ELR (cell line): ENCODE measurements at places on chromosomes 12 and 14.

GRCh38 chr12:81255456-81255855 is 177.6 kb downstream of the ACSS3 start:
- DNase-seq = no peak

DNA sequence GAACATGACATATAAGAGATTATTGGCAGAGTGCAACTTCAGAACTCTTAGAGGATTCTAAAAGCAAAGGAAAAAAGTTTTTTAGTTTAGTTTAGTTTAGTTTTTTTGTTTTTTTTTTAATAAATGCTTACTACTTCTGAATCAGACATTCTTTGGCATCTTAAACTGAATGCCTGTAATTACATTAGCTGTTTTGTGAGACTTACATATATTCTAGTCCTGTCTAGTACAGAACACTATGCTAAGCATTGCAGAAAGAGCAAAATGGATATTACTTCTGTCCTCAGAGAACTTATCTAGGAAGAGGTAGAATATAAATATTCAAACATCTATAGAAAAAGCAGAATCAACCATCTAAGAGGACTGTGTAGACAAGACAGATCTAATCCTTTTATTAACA is 133.2 kb downstream of the RAD51B start:
- no peak for DNase-seq

DNA sequence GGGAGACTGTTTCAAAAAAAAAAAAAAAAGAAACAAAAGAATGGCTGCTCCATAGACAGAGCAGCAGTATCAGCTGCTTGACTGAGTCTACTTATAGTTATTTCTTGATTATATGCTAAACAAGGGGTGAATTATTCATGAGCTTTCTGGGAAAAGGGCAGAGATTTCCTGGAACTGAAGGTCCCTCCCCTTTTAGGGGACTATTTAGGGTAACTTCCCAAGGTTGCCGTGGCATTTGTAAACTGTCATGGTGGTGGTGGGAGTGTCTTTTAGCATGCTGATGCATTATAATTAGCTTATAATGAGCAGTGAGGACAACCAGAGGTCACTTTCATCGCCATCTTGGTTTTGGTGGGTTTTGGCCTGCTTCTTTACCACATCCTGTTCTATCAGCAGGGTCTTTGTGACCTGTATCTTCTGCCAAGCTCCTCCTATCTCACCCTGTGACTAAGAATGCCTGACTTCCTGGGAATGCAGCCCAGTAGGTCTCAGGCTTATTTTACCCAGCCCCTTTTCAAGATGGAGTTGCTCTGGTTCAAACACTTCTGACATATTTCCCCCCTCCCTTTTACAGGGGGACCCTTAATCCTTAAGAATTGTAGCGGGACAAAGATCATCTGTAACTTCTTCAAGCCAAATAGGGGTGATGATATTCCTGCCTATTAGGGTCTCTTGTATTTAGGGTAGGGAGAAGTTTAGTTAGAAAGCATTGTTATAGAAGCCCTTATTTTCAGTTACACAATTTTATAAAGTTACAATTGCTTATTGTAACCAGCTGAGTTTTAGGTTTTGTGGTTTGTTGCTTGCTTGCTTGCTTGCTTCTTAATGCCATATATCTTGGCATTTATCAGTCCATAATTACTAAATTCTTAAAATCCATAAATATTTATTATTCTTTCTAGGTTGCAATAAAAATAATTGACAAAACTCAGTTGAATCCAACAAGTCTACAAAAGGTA is 42.5 kb downstream of the MARK3 start:
- DNase-seq = peak; percentile 88

- DNase-seq = peak; percentile 79
Observed at GRCh38 chr12:2891240-2892053, 756 bp downstream of the TULP3 start.

DNA sequence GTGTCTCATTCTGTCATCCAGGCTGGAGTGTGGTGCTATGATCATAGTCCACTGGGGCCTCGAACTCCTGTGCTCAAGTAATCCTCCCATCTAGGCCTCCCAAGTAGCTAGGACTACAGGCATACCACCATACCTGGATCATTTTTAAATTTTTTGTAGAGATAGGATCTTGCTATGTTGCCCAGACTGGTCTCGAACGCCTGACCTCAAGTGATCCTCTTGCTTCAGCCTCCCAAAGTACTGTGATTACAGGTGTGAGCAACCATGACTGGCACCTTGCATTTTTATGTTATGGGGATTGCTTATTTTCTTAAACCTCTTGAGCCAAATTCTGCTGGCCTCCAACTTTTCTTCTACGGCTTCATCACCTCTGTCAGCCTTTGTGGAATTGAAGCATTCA is 26.9 kb downstream of the PRORP start:
- no peak for DNase-seq

- DNase-seq = peak; percentile 63
Observed at GRCh38 chr12:100141998-100142850, 450 bp downstream of the BLTP3B start.

- DNase-seq = peak; percentile 57
Observed at GRCh38 chr12:104579718-104580495, 123.2 kb downstream of the CHST11 start.

GRCh38 chr12:28355161-28355560 is 164.9 kb downstream of the CCDC91 start:
- no peak for DNase-seq

DNA sequence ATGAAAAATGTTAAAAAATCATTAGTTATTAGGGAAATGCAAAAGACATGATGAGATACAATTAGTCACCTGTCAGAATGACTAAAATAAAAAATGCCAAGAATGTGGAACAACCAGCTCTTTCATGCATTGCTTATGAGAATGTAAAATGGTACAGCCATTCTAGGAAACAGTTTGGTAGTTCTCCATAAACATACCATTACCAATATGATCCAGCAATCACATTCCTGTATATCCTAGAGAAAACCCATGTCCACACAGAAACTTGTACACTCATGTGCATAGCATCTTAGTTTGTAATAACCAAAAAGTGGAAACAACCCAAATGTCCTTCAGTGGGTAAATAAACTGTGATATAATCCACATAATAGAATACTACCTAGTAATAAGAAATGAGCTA is 245.7 kb downstream of the FUT8 start:
- peak; percentile 62 for DNase-seq

DNA sequence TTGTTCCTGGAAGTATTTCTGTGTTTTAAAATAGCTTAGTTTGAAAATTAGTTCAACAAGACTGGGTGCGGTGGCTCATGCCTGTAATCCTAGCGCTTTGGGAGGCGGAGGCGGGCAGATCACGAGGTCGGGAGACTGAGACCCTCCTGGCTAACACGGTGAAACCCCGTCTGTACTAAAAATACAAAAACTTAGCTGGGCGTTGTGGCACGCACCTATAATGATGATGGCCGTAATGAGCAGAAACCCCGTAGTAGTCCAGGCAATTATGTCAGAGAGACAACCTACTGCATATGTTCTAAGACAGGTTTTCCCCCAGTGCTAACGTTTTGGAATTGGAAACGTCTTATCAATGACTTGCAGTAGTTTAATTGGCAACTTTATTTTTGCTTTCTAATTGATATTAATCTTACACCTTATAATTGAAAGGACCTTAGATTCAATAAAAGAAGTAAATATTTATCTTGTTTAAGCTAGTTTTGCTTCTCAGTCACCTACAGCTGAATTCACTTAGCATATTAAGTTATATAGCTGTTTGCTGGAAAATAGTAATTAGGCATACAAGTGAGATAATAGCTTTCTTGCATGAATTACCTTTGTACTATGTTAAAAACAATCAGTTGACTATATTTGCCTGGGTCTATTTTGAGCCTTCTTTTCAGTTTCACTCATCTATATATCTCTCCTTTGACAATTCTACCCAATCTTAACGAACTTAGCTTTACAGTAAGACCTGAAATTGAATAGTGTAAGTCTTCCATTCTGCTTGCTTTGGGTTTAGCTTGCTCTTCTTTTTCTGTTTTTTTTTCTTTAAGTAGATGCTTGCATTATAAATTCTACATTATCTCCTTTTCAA is 15.6 kb downstream of the CLECL1 start:
- DNase-seq = no peak

DNA sequence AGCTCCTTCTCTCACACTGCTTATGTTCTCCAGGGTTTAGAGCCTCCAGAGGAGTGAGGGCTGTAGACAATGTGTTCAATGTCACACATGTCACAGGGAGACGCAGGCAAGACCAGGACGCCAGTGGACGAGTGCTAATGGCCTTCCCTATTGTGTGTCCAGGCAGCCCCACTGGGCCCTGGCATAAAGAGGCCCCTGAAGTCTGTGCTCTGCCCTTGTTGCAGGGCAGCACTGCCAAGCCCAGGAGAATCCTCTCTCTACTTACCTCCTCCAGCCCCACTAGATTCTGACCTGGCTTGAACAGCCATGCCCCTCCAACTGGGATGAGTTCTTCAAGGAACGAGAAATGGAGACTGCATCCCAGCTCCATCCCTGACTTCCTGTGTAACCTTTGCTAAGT is 24.8 kb upstream of the TMEM106C start:
- no peak for DNase-seq

DNA sequence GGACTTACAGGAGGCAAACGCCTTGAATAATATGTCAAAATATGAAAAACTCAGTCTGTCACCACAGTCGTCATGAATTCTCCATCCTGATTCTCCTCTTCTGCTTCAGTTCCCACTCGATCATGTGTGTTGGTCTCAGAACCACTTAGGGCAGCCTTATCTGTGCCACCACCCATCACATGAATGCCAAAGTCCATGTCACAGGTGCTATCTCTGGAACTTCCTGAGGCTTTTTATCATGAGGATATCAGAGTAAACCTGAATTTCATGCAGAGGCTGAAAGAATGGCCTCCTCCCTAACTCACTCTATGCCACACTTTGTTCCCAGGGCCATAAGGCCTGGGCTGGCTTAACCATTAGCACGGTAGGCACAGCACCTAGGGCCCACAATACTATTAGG is 28.8 kb upstream of the MAP3K9 start:
- DNase-seq = no peak

GRCh38 chr12:14981049-14981448 is 8.2 kb downstream of the PDE6H start:
- DNase-seq = no peak

DNA sequence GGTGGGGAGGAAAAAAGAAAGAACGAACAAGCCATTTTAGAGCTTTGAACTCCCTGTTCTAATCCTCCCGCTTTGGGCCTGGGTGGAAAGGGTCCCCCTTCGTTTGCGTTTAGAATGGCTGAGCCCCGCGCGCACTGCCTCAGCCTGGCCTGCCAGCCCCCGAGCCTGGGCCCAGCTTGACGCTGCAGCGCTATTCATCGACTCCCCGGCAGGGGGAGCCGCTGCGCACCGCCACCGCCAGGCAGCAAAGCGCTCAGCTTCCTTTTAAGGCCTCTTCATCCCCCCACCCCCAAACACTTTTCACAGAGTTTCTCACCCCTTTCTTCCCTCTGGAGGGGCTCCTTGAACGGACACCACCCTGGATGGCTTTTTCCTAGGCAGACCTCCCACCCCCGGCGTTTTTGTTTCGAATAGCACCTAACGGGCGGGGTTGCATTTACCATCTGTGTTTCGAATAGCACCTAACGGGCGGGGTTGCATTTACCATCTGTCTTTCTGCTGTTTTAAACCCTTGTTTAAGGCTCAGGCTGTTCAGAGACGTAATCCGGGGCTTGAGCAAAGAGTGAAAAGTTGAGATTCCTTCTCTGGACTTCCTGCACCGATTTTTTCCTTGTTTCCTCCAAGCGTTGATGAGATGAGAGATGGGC is 56.4 kb upstream of the PIWIL1 start:
- no peak for DNase-seq

DNA sequence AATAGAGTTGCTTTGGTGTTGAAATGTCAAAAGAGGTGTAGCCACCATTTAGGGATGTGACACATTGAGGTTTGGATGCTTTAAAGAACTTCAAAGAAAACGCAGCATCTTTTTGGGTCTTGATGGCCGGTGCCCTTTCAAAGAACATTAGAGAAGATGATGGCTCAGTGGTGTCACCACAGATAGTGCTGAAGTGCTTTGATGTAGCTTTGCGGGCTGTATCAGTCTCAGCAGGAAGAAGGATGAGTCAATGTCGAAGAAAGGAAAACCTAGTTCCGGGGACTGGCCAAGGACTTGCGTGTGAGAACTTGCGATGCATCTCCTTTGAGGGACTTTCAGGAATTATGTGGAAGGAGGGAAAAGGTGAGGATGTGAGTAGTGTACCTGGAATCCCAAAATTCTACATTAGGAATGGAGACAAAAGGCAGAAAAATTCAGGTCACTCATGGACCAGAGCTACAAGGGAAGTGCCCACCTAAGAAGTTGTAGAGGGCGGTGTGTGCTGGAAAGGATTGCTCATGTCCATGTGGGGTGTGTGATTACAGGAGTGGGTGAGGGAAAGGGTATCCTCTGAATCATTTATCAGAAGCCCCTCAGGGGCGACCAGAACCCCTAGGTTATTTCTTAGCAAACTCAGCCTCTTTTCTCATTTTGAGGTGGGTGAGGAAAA is 39.7 kb upstream of the GZMB start:
- DNase-seq = no peak

GRCh38 chr12:7857971-7858370 is 14.7 kb downstream of the SLC2A14 start:
- no peak for DNase-seq

DNA sequence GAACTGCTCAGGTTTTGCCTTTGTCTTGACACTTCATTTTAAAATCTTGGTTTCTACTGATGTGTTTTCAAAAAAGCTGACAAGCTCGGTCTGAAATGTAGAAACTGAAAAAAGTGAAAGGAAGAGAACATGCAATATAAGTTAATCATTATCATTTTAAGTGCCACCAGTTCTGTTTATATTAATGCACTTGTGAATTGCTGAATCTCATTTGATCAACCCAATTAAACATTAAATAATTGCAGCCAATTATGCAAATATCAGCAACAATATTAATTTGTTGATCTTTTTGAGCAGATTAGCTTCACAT is 133.8 kb downstream of the BCAT1 start:
- DNase-seq = no peak

DNA sequence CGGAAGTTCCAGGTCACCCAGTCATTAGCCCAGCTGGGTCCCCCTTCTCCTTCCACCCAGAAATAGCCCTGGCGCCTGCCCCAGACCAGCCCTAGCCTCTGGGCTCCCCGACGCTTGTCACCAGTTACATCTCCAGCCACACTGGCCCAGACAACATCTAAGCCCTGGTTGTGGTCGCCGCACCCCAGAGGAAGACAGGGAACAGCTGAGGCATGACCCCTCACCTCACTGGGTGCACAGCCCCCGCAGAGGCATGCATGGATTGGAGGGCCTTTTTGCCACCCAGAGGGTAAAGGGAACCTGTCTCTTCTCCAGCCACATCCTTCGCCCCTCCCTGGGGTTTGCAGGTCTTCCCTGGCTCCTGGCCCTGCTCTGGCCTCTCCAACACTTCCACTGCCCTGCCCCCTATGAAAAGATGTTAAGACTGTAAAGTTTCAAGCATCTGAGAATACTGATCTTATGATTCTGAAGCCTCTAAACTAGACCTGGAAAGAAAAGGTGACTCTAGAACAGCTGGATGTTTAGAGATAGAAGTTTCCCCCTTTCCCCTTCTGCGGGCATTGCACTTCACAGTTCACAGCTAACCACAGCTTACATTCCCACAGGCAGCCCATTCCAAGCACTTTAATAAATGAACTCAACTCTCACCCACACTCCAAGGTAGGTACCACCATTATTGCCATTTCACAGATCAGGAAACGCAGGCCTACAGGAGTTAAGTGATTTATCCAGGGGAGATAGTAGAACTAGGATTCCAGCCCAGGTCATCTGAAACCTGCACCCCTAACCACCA is 14.7 kb downstream of the TMEM119 start:
- no peak for DNase-seq
